ENCODE measurements at places on chromosomes 16 and 17.

DNA sequence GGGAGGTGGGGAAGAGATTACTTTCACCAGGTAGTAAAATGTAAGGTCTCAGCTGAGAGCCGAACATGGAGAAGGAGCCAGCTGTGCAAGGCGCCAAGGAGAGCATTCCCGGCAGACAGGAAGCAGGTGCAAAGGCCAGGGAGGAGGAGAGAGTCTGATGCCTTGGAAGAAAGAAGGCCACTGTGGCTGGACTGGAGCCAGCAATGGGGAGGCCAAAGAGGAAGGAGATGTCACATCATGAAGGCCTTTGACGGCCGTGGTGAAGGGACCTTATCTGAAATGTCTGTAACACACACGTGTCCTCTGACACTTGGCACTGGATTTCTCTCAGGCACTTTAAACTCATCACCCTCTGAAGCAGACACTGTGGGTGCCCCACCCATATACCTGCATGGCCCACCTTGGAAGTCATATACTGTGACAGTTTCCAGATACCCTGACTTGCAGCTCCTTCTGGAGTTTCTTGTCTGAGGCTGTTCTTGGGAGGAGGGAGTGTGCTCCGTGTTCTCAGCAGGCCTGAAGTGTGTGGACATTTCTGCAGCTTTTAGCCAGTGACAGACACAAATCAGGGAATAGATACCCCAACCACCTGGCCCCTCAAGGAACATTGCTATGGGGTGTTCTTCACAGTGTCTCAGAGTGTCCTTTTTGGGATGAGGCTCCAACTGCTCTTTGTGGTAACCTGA, 1.9 kb upstream of the SLC5A2 start:
- DNase-seq, result no peak

DNA sequence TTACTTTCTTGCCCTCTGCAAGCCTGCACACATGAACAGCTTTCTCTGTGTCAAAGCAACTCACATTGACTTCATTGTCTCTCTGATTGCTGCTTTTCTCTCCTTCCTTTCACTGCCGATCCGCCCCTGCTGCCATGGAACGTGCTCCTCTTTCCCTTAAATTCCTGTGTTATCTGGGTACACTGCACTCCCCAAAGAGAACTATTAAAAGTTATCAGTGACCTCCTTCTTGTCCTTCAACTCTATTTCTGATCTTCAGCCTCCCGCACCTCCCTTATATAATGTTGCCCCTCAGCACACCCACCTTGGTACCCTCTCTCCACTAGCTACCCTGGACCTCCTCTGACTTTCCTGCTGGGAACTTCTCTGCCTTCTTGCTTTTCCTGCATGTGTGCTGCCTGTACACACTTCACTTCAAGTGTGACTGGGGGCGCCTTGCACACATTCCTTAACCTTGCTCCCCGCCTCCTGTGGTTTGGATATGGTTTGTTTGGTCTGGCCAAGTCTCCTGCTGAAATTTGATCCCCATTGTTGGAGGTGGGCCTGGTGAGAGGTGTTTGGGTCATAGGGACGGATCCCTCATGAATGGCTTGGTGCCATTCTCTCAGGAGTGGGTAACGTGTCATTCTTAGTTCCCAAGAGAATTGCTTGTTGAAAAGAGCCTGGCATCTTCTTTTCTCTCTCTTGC, 26.7 kb upstream of the PMP22 start:
- peak; percentile 71 for DNase-seq

- DNase-seq, result peak; percentile 9
Measured at GRCh38 chr16:10862438-10862837, 14.6 kb upstream of the CIITA start.

DNA sequence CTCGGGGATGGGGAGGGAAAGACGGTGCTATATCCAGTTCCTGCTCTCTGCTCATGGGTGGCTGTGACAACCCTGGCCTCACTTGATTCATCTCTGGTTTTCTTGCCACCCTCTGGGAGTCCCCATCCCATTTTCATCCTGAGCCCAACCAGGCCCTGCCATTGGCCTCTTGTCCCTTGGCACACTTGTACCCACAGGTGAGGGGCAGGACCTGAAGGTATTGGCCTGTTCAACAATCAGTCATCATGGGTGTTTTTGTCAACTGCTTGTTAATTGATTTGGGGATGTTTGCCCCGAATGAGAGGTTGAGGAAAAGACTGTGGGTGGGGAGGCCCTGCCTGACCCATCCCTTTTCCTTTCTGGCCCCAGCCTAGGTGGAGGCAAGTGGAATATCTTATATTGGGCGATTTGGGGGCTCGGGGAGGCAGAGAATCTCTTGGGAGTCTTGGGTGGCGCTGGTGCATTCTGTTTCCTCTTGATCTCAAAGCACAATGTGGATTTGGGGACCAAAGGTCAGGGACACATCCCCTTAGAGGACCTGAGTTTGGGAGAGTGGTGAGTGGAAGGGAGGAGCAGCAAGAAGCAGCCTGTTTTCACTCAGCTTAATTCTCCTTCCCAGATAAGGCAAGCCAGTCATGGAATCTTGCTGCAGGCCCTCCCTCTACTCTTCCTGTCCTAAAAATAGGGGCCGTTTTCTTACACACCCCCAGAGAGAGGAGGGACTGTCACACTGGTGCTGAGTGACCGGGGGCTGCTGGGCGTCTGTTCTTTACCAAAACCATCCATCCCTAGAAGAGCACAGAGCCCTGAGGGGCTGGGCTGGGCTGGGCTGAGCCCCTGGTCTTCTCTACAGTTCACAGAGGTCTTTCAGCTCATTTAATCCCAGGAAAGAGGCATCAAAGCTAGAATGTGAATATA, 4.8 kb upstream of the LASP1NB start:
- DNase-seq, result no peak

GRCh38 chr16:21646091-21646490, 6.3 kb downstream of the IGSF6 start:
- no peak for DNase-seq

GRCh38 chr17:65230040-65230439, 92.9 kb downstream of the RGS9 start:
- DNase-seq, result no peak
